ENCODE measurements at places on chromosomes 13 and 19. TPM values are rescaled to one million over a fixed set of nuclear protein-coding genes. Genes with fewer than 3 reads are reported as not detected.
A peak's percentile ranks its signal among the peaks of the same experiment; 100 is the strongest.

Gene PROZ
- total RNA-seq: not detected

DNA sequence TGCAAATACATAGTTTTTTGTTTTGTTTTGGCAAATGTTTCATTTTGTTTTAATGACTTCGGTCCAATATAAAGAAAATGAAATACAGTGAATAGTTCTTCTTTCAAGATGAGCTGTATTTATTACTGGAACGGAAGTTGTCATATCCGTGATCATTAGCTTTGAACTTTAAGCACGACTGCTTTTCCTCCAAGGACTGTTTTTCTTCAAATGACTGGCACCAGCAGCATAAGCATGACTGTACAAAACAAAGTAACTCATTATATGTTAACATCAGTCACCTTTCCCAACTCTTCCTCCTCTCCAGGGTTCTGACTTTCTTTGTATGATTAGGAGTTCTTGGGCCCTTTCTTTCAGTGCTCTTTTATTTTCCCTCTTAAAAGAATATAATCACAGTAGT lies 20.5 kb downstream of the EDNRB start:
- no peak overlapping the region for H3K4me3 ChIP-seq
- H3K36me3 ChIP-seq: no peaks in the 10 kb centered on the region
- peaks cover 7% of the 10 kb centered on the region for H3K27me3 ChIP-seq

Gene SIGLEC11
- not detected for total RNA-seq

DNA sequence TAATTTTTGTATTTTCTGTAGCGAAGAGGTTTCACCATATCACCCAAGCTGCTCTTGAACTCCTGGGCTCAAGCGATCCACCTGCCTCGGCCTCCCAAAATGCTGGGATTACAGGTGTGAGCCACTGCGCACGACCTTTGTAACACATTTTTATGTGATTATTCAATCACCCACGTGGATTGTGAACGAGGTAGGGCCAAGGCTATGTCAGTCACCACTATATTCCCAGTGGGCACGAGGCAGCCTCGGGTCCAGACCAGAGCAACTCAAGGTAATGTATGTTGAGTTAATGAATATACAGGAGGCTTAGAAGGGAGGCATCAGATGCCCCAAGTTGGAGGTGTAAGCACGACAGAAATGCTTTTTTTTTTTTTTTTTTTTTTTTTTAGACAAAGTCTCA lies 8.9 kb downstream of the PTGIR start:
- no peak overlapping the region for H3K4me3 ChIP-seq
- peaks cover 3% of the 10 kb centered on the region for H3K36me3 ChIP-seq
- no peaks in the 10 kb centered on the region for H3K27me3 ChIP-seq

Gene SLC8A2
- total RNA-seq: not detected

Gene NPAS1
- total RNA-seq: not detected

GRCh38 chr19:4035582-4035981 lies 28.0 kb downstream of the PIAS4 start:
- no peak overlapping the region for H3K4me3 ChIP-seq
- no peak for DNase-seq
- peaks cover 5% of the 10 kb centered on the region for H3K36me3 ChIP-seq
- H3K27me3 ChIP-seq: no peaks in the 10 kb centered on the region
- H3K4me1 ChIP-seq: no peaks in the 10 kb centered on the region
- H3K27ac ChIP-seq: no peak overlapping the region

DNA sequence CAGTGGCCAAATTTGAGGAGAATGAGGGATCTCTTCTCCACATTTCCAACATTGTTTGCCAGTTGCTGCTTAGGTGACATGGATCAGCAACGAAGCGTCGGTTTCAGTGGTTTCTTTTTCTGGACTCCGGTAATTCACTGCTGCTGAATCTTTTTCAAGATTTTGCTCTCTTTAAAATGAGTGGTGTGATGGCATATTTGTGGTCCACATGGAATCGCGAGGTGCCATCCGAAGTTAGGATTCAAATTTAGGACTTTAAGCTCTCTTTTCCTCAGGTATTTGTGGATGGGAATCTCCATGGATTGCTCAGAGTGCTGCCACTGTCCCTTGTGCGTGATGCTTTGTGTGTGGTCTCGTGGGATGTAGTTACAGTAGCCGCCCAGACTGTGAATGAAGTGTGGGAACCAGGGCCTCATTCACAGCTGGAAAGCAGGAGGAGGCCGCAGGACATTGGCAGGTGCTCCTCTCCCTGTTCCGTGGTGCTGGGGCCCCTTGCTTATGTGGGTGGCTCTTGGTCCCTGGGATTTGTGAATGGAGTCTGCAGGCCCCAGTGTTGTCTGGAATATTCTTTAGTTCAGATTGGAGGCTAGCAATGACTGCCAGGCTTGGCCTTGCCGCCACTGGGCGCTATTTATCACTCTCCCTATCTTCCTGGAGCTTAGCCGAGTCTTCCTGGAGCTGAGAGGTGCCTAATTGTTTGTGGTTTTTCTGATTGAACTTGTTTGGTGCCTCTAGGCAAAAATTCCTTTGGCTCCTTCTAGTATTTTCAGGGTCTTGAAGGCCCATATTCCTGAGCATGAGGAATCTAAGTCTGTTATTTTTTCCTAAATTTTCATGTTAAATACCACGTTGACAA lies 1.5 kb downstream of the ILF3 start:
- peak; percentile 29 for DNase-seq
- peak overlapping the region; percentile 96 for H3K27ac ChIP-seq
- no peaks in the 10 kb centered on the region for H3K27me3 ChIP-seq
- H3K4me3 ChIP-seq: peak overlapping the region; percentile 90
- H3K36me3 ChIP-seq: peaks cover 41% of the 10 kb centered on the region
- peaks cover 44% of the 10 kb centered on the region for H3K4me1 ChIP-seq

GRCh38 chr19:1783874-1784273 lies 28.2 kb downstream of the ATP8B3 start:
- H3K4me3 ChIP-seq: no peak overlapping the region
- peaks cover 35% of the 10 kb centered on the region for H3K27me3 ChIP-seq
- no peaks in the 10 kb centered on the region for H3K36me3 ChIP-seq
- no peak for DNase-seq
- no peak overlapping the region for H3K27ac ChIP-seq

GRCh38 chr13:42405665-42406390 lies 133.9 kb downstream of the AKAP11 start:
- H3K27me3 ChIP-seq: no peaks in the 10 kb centered on the region
- H3K4me1 ChIP-seq: peaks cover 75% of the 10 kb centered on the region
- peak; percentile 89 for DNase-seq
- H3K27ac ChIP-seq: peak overlapping the region; percentile 93
- H3K4me3 ChIP-seq: peak overlapping the region; percentile 59

DNA sequence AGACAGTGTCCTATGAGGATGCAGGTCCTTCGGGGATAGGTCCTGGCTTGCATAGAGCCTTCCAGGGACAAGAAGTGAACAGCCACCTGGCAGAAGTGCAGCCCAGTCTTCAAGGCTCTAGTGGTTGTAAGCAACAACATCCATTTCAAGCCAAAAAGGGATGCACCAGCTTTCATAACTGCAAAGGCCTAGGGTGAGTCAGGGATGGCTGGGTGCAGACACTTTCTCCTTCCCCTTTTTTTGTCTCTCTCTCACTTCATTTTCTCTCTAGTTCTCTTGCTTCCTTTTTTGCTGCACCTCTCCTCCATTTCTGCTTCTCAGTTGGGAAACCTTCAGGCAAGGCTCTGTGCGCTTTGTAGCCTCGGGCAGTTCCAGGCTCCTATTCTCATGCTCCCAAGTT lies 196.2 kb upstream of the ZNF536 start:
- H3K27me3 ChIP-seq: peaks cover 3% of the 10 kb centered on the region
- H3K27ac ChIP-seq: no peak overlapping the region
- no peak for DNase-seq
- H3K4me1 ChIP-seq: no peaks in the 10 kb centered on the region
- no peaks in the 10 kb centered on the region for H3K36me3 ChIP-seq

Gene GPR12
- not detected for total RNA-seq
